Stimulated activated CD4-positive, alpha-beta T cell treated with anti-CD3 and anti-CD28 coated beads, TNF-alpha, amount 100 ng/mL, for 1 hour (primary cell): ENCODE measurements at places on chromosomes 16 and 17.

DNA sequence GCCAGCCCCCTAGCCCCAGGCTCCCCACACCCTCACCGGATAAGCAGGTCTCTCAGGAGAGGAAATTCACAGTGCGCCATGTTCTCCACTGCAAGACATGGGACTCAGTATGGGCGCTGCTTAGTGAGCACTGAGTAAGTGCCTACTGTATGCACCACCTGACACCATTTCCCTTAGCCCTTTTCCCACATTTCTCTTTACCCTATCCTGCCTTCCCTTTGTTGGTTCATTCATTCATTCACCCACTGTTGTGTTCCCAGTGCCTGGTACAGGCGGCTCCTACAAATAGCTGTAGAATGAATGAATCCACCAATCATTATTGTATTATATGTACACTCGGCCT lies 10.1 kb downstream of the SEPTIN12 start:
- DNase-seq = no peak

DNA sequence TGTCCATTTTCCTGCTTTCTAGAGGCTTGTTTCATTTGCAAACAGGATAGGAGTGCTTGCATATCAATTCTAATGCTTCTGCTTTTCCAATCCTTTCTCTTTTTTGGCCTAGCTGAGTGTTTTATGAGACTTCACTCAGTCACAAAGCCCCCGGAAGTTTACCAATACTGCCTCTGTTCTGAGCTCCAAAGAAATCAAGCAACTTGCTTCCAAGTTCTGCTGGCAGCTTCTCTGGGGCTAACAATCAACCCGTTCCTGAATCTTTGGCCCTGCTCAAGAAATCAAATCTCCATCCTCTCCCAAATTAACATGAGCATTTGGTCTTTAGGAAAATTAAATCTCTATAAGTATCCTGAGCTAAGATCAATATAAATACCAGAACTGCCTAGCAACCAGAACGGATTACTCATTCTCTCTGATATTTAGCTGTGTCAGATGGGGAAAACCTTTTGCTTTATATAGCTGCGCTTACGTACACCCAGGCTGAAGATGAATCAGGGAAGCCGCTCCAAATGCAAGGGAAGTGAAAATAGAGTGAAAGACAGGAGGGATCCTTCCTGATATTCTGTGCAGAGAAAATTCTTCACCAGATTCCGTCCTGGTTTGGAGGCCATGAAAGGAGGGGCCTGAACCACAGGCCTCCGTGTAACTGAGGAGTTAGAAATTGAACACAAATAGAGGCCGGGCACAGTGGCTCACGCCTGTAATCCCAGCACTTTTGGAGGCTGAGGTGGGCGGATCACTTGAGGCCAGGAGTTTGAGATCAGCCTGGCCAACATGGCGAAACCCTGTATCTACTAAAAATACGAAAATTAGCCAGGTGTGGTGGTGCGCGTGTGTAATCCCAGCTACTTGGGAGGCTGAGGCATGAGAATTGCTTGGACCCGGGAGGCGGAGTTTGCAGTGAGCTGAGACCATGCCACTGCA lies 23.3 kb upstream of the GRB2 start:
- DNase-seq = no peak

DNA sequence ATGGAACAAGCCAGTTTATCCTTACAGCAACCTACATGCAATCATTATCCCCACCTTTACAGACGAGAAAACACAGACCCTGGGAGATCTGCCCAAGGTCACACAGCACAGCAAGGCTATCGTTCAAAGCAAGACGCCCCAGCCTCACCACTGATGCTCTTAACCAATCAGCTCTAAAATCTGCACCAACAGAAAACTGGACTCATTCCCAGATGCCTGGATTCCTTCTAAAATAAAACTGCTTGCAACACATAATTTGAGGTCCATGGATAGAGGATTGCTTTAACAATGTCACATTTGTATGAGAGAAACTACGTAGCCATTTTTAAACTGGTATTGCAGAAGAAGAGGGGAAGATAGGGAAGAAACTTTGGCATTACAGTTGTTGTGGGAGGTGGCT lies 6.8 kb downstream of the COTL1 start:
- no peak for DNase-seq

GRCh38 chr16:12971241-12971640 lies 69.8 kb downstream of the SHISA9 start:
- DNase-seq = no peak

DNA sequence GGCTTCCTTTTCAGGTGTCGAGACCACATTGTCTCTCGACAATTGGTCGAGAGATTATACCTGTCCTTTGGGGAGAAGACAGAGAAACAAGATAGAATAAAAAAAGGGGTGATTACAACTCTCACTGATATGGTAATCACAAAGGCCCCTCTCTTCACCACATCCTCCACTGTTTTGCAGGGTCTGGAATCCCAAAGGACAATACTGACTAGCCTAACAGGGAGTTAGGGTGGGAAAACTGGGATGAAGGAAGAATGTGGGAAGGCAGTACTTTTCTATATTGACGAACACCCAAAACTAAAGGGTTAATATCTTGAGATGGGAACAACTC lies 6.1 kb downstream of the ABCA5 start:
- no peak for DNase-seq

DNA sequence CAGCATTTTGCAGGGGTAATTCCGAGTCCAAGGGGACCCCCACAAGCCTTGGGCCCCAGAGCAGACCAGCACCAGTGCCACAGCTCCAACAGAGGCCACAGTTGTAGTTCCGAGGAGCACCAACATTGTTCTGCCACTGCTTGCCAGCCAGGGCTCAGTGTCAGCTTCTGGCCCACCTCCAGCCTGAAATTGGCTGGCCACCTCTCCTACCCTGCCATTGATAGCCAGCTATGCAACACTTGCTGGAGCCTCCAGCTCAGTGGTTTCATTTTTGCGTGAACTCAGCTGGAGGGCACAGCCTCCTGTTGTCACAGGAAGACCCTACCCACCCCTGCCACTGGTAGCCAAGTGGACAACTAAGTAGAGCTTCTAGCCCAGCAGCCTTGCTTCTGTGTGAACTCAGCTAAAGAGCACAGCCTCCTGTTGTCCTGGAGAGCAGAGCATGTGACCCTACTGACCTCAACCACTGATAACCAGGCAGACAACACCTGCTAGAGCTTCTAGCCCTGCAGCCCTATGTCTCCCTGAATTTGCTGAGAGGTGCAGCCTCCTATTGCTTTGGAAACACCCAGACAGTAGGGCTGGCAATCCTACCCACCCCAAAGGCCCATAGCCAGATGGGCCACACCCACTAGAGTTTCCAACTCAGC lies 24.9 kb downstream of the HYDIN start:
- no peak for DNase-seq

DNA sequence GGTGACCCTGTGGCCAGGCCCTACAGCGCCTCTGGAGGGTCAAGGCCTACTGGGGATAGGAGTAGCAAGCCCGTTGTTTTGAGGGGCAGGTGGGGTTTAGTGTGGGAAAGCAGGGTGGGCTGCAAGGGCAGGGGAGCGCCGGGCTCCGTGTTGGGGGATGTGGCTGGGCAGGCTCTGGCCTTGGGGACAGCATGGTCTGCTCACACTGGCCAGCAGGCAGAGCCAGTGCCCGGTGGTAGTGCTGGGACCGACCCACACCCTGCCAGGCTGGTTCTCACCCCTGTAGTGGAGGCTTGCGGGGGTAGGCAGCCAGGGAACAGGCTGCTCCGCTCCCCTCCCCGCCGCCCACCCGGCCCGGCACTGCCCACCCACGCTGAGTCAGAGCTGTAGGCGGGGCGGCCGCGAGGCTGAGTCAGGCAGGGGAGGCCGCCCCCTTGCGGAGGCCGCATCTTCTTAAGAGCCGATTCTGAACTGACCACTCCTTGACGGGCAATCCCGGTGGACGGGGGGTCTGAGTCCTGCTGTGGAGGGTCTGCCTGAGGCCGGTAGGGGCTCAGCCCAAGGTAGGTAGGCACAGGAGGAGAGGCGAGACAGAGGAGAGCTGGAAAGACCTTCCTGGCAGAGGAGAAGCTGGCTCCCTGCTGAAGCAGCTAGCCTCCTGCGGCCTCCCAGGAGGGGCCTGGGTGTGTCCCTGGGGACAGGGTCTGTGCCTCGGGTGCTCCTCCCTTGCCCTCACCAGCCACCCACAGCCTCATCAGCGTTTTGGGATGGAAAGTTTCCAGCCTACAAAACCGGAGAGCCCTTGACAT lies 62.4 kb downstream of the BAIAP2 start:
- peak; percentile 49 for DNase-seq

DNA sequence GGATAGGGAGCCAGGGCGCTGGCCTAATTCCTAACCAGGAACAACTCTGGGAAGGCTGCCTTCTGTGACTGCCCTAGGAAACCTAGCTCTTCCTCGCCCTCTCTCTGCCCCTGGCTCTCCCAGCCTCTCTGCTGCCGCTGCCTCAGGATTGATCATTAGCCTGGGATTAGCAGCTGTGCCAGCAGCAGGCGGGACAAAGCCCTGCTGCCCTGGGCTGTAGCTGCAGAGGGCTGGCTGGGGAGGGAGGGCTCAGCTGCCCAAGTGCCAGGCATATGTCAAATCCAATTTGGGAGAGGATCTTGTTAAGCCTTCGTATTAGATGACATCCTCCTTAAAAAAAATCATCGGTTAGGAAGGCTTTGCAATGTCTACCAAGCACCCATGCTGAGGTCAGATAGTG lies 144.8 kb upstream of the CCL2 start:
- no peak for DNase-seq

DNA sequence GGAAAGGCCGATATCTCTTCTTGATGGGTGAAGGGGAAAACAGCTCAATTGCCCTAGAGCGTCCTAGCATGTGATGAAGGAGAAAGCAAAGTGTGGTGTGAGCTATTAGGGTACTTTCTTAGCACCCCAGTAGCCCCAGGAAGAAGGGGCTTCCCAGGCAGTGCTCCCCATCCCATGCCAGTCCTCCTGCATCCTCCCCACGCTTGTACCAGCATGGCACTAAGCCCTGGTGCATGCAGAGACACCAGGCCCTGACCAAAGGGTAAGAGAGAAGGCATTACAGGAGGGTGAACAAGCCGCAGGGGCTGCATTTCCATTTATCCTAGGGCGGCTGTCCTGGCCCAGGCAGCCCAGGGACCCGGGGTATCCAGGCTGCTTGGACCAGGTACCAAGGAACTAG lies 3.1 kb downstream of the CYB561 start:
- DNase-seq = no peak

GRCh38 chr16:4882633-4883285 lies 35.5 kb downstream of the UBN1 start:
- DNase-seq = no peak

DNA sequence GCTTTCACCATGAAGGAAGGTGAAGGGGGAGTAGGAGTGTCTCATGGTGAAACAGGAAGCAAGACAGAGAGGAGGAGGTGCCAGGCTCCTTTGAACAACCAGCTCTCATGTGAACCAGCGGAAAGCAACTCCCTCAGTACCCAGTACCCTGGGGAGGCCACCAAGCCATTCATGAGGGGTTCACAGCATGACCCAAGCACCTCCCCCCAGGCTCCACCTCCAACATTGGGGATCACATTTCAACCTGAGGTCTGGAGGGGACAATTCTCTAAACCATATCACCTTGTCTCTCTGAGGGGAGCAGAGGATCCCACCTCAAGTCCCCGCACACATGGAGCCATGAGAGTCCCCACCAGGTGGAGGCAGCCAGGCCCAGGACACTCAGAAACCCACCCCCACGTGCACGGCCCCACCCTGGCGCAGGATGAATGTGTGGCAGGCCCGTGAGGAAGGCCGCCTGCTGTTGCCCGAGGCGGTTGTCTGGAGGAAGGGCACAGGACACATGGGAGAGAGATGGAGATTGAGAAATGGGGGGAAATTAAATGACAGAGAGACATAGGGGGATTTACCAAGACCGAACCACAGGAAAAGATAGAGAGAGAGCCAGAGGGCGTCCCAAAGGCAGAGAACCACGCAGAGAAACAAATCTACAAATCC lies 85.9 kb downstream of the TMEM132E start:
- DNase-seq = no peak

DNA sequence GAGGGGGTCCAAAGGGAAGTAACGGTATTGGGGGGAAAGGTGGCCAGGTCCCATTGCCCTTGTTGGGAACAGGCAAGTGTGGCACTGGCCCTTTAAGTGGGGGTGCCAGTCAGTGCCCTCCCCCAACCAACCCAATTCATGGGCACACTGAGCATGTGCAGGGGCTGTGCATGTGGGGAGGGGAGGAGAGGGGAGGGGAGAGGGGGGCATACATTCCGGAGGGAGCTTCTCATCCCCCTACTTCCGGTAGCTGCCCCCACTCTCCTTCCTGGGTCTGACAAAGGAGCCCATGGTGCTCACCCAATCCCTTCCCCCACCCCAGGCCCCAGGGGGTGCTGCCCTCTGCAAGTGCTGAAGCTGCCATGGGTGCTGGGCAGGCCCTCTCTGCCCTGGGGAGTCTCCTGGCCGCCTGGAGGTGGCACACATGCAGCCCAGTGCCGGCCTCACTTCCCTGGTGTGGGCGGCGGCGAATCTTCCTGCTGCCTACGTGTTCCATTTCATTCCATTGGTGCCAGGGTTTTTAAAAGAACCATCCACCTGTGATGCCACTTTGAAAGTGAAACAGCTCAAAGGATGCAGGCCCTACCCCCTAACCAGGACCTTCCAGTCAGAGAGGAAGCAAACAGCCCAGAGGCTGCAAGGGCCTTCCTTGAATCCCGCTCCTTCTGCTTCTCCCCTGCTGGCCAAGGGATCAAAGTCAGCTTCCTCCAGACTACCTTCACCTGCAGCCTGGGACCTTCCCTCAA lies 11.0 kb downstream of the HEXIM2 start:
- no peak for DNase-seq

DNA sequence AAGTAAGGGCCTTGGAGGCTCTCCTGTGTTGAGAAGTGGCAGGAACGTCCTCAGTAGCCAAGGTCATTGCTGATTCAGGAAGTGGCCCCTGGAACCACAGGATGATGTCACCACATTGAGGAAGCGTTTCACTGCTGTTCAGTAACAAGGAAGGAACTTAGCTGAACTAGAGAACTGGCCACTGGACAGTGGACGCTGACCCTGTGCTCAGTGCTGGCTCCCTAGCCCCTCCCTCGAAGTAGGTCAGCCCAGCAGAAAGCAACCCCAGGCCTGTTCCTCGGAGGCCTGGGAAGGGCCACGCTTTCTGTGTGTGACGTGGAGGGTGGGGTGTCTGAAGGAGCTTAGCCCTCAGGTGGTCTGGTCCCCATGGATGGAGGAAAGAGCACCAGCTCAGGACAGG lies 58.3 kb downstream of the B9D1 start:
- no peak for DNase-seq

- DNase-seq = no peak
These were observed 97.8 kb downstream of the MGAT5B start for GRCh38 chr17:76966016-76966415.

GRCh38 chr16:4987250-4987579 lies 29.1 kb downstream of the SEC14L5 start:
- DNase-seq = no peak

- DNase-seq = no peak
These were observed 13.4 kb downstream of the SNX20 start for GRCh38 chr16:50667497-50668367.

- no peak for DNase-seq
These were observed 17.7 kb downstream of the PIMREG start for GRCh38 chr17:6461792-6462524.

GRCh38 chr16:57628783-57629293 lies 408 bp downstream of the ADGRG1 start:
- DNase-seq = no peak

GRCh38 chr17:16439811-16440351 lies 24.5 kb downstream of the TRPV2 start:
- no peak for DNase-seq

GRCh38 chr16:15593235-15593634 lies 49.7 kb downstream of the MARF1 start:
- DNase-seq = no peak
